Neural crest cell (in vitro differentiated cells): ENCODE measurements at places on chromosomes 1 and 21. TPM values are rescaled to one million over a fixed set of nuclear protein-coding genes. Genes with fewer than 3 reads are reported as not detected.

IGSF5 gene
- total RNA-seq: 0.77 and 0.80 TPM in 2 replicates

GRCh38 chr1:116674751-116675150 is 7.2 kb upstream of the IGSF3 start:
- no peak for DNase-seq

CBR1 gene
- 2.1 and 2.4 TPM in 2 replicates for total RNA-seq

GRCh38 chr1:204828352-204828850 is 42.3 kb upstream of the NFASC start:
- DNase-seq: peak; percentile 83

DNA sequence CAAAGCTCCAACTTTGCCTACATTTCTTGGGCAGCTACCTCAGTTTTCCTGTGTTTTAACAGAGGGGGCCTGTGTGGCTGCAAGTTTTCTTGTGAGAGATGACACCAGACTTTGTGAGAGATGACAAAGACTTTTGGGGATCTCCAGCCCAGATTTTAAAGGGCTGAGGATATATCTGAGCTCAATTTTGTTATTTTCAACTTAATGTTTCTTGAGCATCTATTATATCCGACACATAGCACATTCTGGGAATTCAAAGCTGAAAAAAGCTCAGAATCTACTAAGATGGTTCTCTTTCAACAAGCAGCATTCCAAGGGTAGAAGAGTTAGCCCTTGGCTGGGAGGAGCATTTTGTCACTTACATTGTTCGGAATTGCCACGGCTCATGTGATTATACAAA is 53.4 kb upstream of the PTGFRN start:
- no peak for DNase-seq

OR6K6 gene
- not detected in 2 replicates for total RNA-seq

GRCh38 chr21:43763901-43764523 is 12.1 kb downstream of the CSTB start:
- no peak for DNase-seq

GRCh38 chr1:234918181-234918841 is 210.3 kb downstream of the TOMM20 start:
- peak; percentile 37 for DNase-seq

TGFBR3 gene
- total RNA-seq: 14.7 and 15.1 TPM in 2 replicates
